CD4-positive, alpha-beta T cell treated with Interferon alpha-2 for 1 hour (primary cell): ENCODE measurements at places on chromosomes 16 and 17.

- no peak for DNase-seq
Observed at GRCh38 chr17:56309897-56310296, 156.6 kb downstream of the ANKFN1 start.

- no peak for DNase-seq
Observed at GRCh38 chr17:55398689-55399088, 22.9 kb downstream of the MMD start.

- no peak for DNase-seq
Observed at GRCh38 chr16:380762-381011, 1.1 kb downstream of the PGAP6 start.

DNA sequence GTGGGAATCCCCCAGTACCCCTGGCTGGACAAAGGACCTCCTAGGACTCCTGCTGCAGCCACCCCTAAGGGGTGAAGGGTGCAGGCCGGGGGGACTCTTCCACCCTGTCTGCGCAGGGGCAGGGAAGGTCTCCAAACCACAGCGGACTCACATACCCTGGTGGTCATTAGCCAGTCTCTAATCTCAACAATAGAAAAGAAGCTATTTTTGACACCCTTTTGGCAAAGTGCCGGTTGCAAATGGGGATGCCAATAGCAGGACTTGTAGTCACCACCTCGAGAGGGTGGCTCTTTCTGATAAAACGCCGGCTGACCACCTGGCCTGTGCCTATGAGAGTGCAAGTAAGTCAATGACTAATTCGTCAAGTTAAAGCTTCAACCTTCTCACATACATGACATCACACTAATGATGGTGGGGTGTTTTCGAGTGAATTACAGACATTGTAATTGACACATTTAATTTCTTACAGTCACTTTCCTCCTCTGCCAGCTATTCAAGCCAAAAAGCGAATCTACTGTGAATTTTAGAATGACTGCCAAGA, 23.1 kb upstream of the DNAH17 start:
- no peak for DNase-seq

- DNase-seq: no peak
Observed at GRCh38 chr17:28878981-28879380, 18.6 kb downstream of the FLOT2 start.

- no peak for DNase-seq
Observed at GRCh38 chr17:34299027-34299426, 13.5 kb downstream of the CCL11 start.

GRCh38 chr16:82633964-82634600, 7.3 kb downstream of the CDH13 start:
- no peak for DNase-seq

DNA sequence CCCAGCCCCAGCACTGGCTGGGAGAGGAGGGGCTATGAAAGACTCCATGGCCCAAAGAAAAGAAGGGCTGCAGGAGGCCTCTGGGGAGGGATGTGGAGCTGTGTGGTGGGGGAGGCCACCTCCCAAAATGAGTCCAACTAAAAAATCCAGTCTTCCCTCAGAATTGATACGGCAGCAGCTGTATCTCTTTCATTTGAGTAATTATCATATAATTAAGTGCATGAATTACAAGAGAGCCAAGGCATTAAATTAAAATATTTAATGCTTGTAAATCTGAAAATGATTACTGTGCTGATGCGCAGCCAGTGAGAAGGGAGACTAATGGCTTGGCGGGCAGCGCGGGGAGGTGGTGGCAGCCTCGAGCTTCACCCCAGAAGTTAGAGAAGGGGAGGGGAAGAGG, 192.8 kb downstream of the C16orf78 start:
- DNase-seq: no peak

DNA sequence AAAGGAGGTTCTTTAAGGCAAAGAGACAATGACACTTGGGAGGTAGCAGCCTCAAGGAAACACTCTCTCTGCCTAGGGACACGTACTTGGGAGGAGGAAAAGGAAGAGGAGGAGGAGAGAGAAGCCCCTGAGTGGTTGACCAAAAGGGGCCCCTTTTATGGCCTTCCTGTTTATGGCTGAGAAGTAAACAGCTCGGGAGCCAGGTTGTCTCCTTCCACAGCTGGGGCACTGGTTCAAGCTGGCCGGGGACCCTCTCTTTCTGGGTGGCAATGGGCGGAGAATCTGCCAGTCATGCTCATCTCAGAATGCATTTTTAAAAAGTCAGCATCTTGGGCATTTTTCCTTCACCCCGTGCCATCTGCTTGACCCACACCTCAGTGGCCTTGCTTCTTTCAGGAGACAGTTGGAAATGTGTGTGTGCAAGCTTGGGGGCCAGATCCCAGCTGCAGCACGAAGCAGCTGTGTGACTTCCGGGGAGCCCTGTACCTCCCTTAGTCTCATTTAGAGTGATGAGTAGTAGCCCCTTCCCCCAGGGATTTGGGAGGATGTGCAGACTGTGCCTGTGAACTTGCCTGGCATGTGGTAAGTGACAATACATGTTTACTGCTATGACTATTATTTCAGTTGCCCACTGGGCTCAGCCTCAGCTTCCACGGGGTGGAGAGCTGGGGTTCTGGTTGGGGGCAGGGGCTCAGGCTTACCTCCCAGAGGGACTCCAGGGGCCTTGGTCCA, 33.8 kb upstream of the SALL1 start:
- no peak for DNase-seq

- peak; percentile 37 for DNase-seq
Observed at GRCh38 chr17:47703191-47703591, 9.2 kb downstream of the TBKBP1 start.

- no peak for DNase-seq
Observed at GRCh38 chr17:68033636-68034451, 1.7 kb upstream of the KPNA2 start.

- DNase-seq: peak; percentile 36
Observed at GRCh38 chr17:40108970-40109824, 8.8 kb upstream of the NR1D1 start.

GRCh38 chr16:10667239-10667638, 27.5 kb downstream of the TEKT5 start:
- no peak for DNase-seq

GRCh38 chr16:75226550-75227360, 8.0 kb downstream of the CTRB1 start:
- no peak for DNase-seq

DNA sequence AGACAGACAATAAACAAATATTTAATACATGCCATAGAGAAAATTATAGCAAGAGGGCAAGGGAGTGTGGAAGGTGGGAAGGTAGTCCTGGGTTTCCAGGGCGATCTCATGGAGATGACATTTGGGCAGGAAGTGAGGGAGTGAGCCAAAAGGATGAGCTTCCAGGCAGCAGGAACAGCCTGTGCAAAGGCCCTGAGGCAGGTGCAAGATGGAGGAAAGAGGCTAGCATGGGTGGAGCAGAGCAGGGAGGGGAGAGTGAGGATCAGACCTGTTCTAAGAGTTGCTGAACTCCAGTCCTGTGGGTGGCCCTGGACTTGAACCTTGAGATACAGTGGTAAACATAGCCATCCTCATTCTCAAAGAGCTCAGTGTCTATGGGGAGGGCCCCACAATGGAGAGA, 94.7 kb downstream of the MGAT5B start:
- DNase-seq: no peak

GRCh38 chr16:47043200-47043599, 69.7 kb upstream of the DNAJA2 start:
- no peak for DNase-seq

DNA sequence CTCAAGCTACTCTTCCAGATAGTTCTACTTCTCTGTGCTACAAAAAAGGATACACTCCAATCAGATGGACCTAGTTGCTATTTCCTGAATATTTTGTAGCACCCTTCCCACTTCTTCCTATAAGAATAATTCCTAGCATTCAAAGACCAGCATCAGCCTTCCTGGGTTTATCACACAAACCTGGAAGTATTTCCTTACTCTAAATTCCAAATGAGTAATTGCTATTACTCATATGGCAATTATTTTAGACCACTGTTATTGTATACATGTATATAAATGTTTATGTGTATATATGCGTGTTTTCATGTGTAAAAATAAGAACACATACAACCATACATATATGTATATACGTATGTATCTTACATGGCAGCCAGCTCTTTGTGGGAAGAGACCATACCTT, 130.6 kb downstream of the MYO1D start:
- no peak for DNase-seq

GRCh38 chr16:77289331-77289809, 90.2 kb downstream of the SYCE1L start:
- DNase-seq: no peak

DNA sequence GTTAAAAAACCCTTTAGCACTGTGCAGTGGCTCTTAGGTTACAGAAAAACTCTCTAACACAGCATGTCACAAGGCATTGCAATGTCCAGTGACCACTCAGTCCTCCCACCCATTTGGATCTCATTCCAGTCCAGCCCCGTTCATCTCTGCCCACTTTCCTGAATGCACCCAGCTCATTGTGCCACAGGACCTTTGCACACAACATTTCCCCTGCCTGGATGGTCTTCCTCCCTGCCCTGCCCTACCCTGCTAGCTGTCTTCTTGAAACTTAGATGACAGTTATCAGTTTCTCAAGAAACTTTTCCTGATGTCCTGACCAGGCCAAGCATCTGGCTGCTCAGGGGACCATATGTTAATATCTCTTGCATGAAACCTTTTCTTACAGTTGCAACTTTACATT, 67.2 kb downstream of the WWP2 start:
- no peak for DNase-seq

DNA sequence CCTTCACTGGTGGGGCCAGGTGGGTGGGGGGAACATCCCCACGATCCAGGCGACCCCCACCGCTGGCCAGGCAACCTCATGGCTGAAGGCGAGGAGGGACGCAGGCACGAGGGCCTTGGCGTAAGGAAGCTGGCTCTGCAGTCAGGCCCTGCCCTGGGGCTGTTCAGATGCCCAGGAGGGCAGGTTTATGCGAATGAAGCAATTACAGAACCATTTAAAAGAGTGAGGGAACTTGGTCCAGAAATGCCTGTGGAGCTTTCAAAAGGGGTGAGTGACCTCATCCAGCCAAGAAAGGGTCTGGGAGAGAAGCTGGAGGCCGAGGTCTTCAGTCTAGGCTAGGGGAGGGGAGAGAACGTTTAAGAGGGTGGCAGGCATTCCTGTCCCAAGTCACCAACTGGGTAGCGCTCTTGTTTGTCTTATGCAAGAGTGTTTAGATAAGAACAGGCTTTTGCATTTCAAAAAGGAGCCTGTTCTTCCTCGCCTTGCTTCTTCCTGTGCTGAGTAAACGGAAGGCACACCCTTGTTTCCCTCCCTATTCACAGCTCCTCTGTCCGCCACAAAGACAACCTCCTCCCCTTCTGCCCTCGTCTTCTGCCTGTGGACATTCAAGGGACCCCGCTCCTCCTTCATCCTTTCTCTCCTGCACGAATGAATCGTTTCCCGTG, 183.5 kb upstream of the SDK2 start:
- DNase-seq: no peak

- DNase-seq: no peak
Observed at GRCh38 chr16:83258366-83258928, 549.3 kb upstream of the HSBP1 start.

DNA sequence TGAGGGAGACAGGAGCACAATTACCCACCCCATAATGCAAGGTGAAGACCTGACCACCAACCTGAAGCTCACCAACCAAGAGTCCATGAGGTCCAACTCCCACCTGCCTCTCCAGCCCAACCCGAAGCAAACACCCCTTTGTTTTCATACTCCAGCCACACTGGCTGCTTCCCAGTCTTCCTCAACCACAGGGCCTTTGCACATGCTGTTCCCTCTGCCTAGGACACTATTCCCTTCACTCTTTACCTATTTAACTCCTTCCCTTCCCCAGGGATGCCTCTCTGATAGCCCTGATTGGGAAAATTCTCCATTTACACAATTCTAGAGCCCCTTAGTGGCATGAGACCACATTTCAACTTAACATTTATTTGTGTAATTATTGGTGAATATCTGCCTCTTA, 86.0 kb downstream of the VAT1L start:
- no peak for DNase-seq

- DNase-seq: no peak
Observed at GRCh38 chr17:46854515-46854914, 3.1 kb downstream of the WNT9B start.

GRCh38 chr17:63718988-63719387, 19.1 kb upstream of the LIMD2 start:
- no peak for DNase-seq

DNA sequence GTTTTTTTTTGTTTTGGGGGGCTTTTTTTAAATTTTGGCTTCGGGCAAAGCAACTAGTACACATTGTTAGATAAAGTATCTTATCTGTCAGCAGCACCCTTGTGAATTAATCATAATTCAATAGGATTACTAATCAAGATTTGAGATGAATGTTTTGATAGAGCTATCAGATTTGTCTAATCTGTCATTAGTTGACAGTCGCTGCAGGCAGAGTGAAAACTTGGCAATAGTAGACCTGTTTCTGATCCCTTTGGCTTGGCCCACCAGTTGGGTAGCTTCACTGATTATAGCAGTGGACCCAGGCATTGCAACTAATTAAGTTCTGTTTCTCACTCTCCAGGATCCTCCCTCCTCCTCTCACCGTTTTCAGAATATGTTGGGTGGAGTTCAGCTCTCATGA, 258.6 kb downstream of the IRX3 start:
- DNase-seq: no peak
